DMS79 (cell line): ENCODE measurements at places on chromosomes 6 and 20.

GRCh38 chr6:47700596-47700995, 2.2 kb downstream of the ADGRF4 start:
- no peak for DNase-seq

- no peak for DNase-seq
Measured at GRCh38 chr6:36574679-36575078, 19.5 kb upstream of the SRSF3 start.

DNA sequence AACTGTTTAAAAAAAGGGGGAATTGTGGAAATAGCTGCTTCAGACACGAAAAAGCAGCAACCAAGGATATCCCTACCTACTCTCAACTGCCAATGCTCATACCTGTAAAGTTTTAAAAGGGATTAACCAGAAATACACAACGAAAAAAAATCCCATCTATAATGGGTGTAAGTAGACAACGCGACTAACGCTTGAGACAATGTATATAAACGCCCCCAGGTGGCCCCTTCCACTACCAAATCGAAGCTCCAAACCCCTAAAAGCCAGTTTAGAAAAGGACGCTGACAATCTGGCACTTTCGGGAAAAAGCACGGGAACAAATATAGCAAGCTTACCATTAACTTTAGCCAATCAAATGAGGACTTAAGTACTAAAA, 94.5 kb upstream of the BTN3A2 start:
- no peak for DNase-seq

DNA sequence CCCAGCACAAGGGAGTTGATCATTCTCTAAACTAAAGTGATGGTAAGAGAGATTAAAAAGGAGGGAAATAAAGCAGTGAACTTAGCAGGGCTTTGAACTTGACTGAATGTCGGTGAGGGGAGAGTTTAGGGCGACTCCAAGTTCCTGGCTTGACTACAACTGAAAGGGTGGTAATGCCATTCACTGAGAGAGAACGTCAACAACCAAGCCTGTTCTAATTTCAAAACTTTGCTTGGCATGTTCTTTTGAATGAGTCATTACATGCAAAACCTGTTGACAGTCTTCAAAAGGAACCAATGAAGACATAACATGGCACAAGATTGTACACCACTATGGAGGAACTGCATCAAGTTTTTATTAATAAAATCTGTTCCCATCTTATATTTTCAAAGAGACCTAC, 10.3 kb upstream of the MYB start:
- no peak for DNase-seq

- DNase-seq, result no peak
Measured at GRCh38 chr20:22260506-22260905, 323.9 kb downstream of the FOXA2 start.

DNA sequence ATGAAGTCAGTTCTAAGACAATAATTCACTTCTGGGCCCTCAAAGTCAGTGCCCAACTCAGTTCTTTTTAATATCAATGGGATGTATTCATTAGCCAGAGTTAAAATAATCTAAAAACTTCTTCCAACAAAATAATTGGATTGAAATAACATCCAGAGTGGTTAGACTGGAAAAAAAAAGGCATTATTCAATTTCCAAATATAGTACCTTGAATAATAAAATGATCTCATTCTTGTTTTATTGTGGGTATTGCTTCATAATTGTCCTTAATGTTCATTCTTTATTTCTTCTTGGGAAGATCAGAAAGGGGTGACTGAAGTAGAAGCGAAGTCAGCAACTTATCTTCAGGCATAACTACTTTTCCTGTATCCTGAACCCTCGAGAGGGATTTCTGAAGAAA, 85.1 kb upstream of the JARID2 start:
- no peak for DNase-seq

DNA sequence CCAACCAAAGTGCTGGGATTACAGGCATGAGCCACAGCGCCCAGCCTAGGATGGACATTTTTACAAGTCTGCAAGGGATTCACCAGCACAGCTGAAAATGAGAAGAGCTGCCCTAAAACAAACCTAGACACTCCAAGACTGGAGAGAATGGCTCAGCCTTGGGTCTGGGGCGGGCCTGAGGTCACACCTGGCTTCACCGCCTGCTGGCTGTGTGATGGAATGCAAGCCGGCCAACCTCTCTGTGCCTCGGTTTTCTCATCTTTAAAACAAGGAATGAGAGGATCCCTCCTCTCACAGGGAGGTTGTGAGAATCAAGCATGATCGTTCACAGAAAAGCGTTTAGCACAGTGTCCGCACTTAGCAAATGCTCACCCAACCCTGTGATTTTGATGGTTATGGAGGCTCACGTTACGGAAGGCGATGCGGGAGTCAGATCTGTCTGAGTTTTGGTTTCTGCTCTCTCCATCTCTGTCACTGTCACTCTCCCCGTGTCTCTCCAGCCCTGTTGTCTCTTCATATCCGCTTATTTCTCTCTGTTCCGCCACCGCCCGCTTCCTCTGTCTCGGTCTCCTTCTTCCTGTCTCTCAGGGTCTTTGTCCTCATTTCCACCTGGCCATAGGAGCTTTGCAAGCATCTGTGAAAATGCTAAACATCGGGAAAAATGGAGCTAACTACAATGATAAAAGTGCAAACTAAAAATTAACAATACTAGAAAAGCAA, 47.6 kb downstream of the CEBPB start:
- no peak for DNase-seq

DNA sequence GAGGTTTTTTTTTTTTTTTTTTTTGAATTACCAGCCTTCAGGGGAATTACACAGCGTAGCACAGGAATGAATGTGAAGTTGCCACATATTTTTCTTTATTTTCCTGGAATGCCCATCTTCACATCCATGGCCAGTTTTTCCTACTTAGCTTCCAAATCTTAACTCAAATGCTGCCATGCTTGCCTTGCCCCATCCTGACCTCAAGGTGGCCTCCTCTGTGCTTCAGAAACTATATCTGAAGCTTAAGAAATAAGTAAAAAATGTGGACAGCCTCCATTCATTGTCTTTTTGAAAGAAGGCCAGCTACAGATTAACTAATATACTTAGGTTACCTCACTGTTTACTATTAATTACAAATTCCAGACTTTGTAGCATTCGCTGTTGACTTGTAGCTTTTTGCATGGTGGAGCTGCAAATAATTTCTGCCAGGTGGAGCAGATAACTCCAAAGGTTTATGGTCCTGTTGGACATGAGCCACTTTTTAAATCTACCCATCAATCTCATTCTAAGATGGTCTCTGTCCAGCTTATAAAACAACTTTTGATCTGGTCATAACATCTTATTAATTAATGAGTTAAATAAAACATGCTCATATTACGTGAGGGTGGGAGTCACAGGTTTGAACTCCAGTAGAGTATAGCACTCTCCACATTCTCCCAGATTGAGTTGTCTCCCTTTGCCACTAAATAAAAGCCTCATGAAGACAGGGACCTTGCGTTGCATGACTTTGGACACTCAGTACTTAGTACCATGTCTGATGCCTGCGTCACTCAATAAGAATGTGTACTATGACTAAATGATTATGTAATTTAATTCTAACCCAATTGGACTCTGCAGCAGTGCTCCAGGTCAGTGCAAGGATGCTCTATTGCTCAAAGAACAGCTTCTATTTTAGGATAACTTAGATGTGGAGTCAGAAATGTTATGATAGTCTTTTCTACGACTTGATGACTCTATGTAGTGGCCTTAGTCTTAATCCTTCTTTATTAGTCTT, 678.6 kb upstream of the CITED2 start:
- DNase-seq, result no peak

DNA sequence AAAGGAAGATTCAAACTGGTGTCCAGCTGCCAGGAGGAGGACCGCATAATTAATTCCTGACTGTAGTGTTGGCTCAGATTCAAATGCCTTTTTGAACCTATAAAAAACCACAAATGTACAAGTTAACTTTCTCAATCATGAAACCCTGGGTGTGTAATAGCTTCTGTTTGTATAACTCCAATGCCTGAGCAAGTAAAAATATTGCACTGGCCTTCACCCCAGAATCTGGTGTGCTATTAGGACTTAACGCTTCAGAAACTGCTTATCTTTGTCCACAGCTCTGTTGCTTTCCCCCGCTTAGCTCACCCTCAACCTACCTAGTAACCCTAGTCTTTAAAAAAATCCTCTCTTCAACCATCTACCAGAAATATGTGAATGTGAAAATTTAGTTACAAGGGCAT, 119.1 kb upstream of the MAP7 start:
- no peak for DNase-seq

DNA sequence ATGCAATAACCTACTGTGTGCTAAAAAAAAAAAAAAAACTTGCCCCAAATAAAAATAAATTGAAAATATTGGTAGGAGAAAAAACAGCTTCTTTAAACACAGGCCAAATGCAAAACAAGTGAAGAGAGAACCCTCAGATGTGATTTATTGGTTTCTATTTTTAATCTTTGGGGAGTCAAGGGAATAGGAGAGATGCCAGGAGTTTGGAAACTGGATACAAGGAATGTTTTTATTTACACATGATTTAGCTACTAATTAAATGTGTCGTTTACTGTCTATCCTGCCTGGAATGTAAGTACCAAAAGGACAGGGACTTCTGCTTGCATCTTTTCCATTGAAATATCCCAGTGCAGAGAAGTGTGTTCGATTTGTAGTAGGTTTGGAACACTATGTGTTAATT, 810.7 kb downstream of the MAFB start:
- DNase-seq, result no peak

DNA sequence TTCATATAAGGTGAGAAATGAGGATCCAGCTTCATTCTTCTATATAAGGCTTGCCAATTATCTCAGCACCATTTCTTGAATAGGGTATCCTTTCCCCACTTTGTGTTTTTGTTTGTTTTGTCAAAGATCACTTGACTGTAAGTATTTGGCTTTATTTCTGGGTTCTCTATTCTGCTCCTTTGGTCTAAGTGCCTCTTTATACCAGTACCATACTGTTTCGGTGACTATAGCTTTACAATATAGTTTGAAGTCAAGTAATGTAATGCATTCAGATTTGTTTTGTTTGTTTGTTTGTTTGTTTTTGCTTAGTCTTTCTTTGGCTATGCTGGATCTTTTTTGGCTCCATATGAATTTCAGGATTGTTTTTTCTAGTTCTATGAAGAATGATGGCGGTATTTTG, 64.6 kb downstream of the ERMARD start:
- no peak for DNase-seq

DNA sequence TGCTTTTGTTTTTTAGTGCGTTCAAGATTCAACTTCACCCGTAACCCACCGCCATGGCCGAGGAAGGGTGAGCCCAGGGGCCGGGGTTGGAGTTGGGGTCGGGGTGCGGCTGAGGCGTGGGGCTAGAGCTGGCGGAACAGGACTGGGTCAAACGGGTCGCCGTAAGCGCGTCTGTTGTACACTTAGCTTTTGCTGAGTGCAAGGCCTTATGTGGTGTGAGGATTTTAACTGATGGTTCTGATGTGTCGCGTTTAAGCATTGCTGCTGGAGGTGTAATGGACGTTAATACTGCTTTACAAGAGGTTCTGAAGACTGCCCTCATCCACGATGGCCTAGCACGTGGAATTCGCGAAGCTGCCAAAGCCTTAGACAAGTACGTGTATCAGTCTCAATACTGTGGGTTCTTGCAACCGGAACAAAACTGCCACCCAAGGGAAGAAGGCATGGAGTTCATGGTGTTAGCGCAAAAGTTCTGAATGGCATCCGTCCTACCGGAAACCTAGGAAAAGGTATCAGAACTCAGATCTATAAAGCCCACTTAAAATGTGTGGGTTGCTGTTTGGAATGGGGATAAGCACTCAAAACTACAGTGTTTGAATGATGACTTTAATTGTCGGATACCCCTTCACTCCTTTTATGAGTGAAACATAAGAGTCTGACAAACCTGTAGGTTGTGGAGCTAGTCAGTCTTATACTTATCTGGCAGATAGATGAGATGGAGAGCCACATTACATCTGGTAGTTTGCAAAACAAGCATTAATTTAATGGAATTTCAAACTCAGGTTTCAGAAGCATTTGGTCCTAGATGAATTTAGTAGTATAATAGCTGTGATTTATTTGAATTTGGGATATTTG, 574 bp downstream of the RPS12 start:
- no peak for DNase-seq
